Testis (tissue), 5 donors: ENCODE measurements at places on chromosomes 4 and X.
A peak's percentile ranks its signal among the peaks of the same experiment; 100 is the strongest.

GRCh38 chr4:54213761-54214160 is 15.3 kb upstream of the PDGFRA start:
- H3K4me3 ChIP-seq: no peak overlapping the region
- H3K4me1 ChIP-seq: no peaks in the 10 kb centered on the region
- peak overlapping the region; percentile 4 for H3K27ac ChIP-seq
- DNase-seq: no peak
- no peaks in the 10 kb centered on the region for H3K27me3 ChIP-seq

DNA sequence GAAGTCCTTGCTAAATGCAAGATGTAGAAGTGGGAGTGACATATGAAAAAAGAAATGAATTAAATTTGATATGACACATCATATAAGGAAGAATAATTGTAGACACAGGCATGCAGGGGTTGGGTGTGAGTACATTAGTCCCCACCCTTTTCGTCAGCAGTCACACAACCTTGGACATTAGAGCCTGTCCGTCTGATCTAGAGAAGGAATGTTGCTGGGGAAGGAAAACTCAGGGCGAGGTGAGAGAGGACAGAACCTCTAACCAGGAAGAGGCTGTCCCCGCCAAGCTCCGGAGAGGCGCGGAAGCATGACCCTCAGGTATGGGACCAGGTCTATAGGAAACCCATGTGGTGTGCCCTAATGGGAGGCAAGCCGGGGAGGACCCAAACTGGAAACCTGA is 102.1 kb downstream of the RELL1 start:
- H3K27me3 ChIP-seq: no peaks in the 10 kb centered on the region
- no peaks in the 10 kb centered on the region for H3K36me3 ChIP-seq
- no peak overlapping the region for H3K4me3 ChIP-seq
- H3K4me1 ChIP-seq: no peaks in the 10 kb centered on the region
- no peak for DNase-seq

DNA sequence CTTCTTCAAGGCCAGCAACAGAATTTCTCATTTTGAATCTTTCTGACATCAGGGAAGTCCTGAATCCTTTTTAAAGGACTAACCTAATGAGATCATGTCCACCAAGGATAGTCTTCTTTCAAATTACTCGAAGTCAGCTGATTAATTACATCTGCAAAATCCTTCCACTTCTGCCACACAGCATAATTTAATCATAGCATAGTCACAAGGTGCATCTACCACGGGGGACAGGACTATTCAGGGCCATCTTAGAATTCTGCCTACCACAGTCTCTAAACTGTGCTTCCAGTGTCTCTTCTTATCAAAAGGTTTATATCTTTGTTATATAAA is 53.7 kb downstream of the ATP10D start:
- no peaks in the 10 kb centered on the region for H3K36me3 ChIP-seq
- H3K27me3 ChIP-seq: no peaks in the 10 kb centered on the region
- no peaks in the 10 kb centered on the region for H3K4me1 ChIP-seq
- H3K27ac ChIP-seq: no peak overlapping the region

DNA sequence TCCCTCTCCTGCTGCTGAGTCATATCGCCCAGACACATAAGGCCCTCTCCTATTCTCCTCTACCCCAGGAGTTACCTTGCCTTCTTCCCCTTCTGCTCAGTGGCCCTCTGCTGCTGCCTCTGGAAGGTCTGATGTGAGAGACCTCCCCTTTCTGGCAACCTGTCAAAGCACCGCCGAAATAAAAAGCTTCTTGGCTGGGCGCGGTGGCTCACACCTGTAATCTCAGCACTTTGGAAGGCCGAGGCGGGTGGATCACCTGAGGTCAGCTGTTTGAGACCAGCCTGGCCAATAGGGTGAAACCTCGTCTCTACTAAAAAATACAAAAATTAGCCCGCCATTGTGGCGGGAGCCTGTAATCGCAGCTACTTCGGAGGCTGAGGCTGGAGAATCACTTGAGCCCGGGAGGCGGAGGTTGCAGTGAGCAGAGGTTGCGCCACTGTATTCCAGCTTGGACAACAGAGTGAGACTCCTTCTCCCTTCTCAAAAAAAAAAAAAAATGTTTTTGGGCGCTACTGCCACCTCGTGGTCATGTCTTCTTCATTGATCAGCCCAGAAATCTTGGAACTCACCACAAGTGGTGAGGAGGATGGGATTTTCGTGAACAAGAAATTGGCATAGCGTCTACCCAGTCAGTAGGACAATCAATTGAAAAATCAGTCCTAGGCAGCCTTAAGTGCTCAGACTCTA is 8.6 kb upstream of the ZXDA start:
- no peak overlapping the region for H3K4me3 ChIP-seq
- H3K27me3 ChIP-seq: no peaks in the 10 kb centered on the region
- DNase-seq: no peak
- H3K36me3 ChIP-seq: no peaks in the 10 kb centered on the region

- H3K36me3 ChIP-seq: no peaks in the 10 kb centered on the region
- no peaks in the 10 kb centered on the region for H3K27me3 ChIP-seq
- no peak for DNase-seq
- no peak overlapping the region for H3K27ac ChIP-seq
- H3K4me3 ChIP-seq: no peak overlapping the region
- H3K4me1 ChIP-seq: no peaks in the 10 kb centered on the region
These were observed 76.4 kb upstream of the TLR3 start for GRCh38 chr4:185992585-185992984.

DNA sequence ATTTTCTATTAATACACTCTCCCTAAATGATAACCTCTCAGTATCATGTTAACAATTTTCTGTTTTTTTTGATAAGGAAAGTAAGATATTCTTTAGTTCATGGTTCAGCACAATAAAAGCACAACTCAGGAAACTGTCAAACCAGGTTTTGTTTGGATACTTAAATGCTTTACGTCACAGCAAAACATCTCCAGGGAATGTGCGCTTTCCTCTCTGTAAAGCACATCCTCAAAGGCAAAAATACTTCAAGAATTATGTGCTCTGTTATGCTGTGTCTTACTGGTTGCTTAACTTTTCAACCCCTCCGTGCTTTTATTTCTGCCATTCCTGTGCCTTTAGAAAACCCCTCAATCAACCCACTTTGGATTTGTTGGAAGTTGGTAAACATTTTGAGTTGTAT is 27.8 kb downstream of the SNX25 start:
- H3K36me3 ChIP-seq: no peaks in the 10 kb centered on the region
- H3K27me3 ChIP-seq: no peaks in the 10 kb centered on the region

GRCh38 chr4:111880116-111880515 is 265.1 kb upstream of the FAM241A start:
- DNase-seq: no peak
- no peaks in the 10 kb centered on the region for H3K4me1 ChIP-seq
- no peaks in the 10 kb centered on the region for H3K36me3 ChIP-seq
- H3K4me3 ChIP-seq: no peak overlapping the region
- H3K27ac ChIP-seq: no peak overlapping the region

- no peak for DNase-seq
- no peaks in the 10 kb centered on the region for H3K27me3 ChIP-seq
- H3K4me1 ChIP-seq: no peaks in the 10 kb centered on the region
These were observed 13.6 kb downstream of the RBPJ start for GRCh38 chr4:26334366-26334765.

DNA sequence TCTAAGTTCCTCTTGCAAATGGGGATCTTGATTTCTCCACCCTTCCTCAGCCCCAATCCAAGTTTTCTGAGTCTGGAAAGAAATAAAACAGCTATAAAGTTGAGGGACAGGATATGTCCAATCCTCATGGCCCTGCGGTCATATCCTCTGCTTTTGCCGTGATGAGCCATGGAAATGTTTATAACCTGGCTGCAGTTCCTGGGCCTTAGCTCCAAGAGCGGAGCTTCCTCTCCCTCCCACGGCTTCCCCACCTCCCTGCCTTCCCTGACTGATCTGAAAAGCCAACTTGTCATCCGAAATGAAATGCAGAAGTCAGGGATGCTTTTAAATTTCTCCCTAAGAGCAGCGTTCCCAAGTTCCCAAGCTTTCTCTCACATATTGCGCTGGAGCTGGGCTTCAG is 221.5 kb upstream of the SFRP2 start:
- no peak overlapping the region for H3K27ac ChIP-seq
- no peaks in the 10 kb centered on the region for H3K4me1 ChIP-seq
- no peak overlapping the region for H3K4me3 ChIP-seq
- H3K36me3 ChIP-seq: no peaks in the 10 kb centered on the region
- no peak for DNase-seq
